Stimulated activated memory B cell treated with anti-CD40 and anti-IgM and Interleukin-4, amounts not matched to agents 10 μg/mL and 1 μg/mL and 100 μg/mL, for 72 hours (primary cell): ENCODE measurements at places on chromosomes 16 and 17.
A peak's percentile ranks its signal among the peaks of the same experiment; 100 is the strongest.

DNA sequence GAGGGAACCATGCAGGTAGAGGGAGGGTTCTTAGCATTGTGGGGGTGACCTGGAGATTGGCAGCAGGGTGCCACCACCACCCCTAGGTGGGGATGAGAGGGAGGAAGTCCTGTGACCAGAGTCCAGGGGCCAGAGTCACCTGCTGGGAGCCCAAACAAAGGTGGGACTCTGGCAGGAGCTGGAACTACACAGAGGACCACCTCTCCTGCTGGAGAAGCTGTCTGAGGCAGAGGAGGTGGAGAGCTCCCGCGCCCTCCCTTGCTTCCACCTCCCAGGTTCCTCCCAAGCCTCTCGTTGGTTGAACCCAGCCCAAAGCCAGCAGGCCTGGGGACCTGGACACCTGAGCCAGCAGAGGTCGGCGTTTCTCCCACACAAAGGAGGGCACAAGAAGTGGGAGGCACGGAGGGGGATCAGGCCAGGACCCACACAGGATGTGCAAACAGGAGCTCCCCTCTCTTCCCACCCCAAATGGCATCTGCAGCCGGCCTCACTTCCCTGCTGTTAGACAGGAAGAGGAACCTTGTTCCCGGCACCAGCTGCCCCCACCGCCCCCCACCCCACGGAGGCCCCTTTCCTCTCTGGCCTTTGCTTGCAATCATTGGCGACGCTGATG lies 154.6 kb downstream of the SEC14L1 start:
- ATAC-seq = no peak

GRCh38 chr17:81931557-81932332 lies 4.2 kb upstream of the MAFG start:
- ATAC-seq = no peak

- ATAC-seq = no peak
These were observed 166.0 kb upstream of the CDH13 start for GRCh38 chr16:82460766-82461165.

GRCh38 chr16:912684-913613 lies 57.8 kb downstream of the LMF1 start:
- ATAC-seq = no peak

DNA sequence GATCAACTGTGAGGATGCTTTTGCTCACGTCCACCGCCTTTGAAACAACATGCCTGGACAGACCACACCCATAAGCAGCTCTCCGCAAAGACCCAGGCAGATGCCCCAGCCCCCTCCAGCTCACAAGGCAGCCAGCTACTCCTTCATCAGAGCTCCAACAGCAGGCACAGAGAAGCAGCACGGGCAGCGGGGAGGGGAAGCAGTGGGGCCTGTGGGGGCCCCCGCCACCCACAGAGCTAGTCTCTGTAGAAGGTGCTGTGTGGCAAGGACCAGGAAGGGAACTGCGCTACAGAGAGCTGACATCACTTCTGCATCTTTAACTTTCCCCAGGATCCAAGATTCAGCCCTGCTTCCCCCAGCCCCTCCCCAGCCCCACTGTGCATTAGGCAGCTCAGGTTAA lies 10.0 kb upstream of the SCNN1G start:
- ATAC-seq = no peak

DNA sequence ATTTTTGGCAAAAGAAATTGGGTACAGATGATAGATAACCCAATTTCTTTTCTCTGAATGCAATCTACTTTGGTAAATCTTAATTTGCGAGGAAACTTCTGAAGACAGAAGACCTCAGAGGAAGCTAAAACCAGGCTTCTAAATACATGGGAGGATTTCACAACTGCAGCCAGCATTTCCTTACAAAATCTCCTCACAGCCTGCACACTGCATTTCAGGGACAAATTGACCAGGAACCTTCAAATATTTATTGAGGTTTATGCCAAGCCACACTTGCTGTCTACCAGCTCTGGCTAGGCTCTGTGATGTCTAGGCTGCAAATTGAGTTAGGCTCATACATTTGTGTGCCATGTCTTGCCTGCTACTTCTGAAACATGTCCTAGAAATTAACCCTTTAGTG lies 167.3 kb upstream of the CDH5 start:
- ATAC-seq = no peak

GRCh38 chr16:3485097-3485745 lies 10.1 kb downstream of the C16orf90 start:
- ATAC-seq = no peak

- ATAC-seq = no peak
These were observed 176.4 kb downstream of the SHISA9 start for GRCh38 chr16:13077816-13078215.

DNA sequence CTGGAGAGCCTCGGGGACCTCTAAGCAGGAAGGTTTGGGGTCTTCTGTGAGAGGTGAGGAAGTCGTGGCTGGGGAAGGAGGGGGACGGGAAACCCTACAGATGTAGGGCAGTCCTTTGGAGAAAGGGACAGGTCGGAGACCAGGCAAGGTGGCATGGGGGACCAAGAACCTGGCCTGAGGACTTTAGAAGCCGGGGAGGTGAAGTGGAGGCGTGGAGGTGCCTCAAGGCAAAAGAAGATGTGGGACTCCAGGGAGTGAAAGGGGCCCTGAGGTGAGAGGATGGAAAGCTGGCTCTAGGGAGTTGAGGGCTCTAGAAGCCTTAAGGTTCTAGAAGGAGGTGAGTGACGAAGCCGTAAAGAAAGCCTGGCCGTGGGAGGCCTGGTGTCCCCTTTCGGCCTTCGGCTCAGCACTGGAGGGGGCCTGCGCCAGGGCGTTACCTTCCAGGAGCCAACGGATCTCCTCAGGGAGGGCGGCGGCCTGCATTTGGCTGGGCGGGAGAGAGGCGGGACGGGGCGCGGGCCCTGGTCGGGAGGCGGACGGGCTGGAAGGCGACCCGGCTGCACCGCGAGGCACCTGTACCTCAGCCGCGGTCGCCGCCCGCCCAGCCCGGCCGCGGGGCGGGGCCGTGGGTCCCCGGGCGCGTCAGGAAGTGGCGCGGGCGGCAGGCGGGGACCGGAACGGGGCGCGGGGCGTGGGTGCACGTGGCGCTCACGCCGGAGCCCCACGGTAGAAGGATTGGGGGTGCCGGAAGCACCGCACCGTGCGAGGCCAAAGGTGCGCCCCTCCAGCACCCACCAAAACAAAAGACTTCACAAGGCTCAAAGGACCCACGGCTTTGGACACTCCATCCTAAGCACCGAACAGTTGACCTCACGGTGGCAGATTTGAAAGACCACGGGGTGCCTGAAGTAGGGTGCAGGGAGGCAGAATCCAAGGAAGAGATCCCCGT lies at the start of gene SKAP1:
SKAP1 (minus strand) TSS at position 577 of the 949 bp plus-strand sequence.
- ATAC-seq = peak; percentile 74

DNA sequence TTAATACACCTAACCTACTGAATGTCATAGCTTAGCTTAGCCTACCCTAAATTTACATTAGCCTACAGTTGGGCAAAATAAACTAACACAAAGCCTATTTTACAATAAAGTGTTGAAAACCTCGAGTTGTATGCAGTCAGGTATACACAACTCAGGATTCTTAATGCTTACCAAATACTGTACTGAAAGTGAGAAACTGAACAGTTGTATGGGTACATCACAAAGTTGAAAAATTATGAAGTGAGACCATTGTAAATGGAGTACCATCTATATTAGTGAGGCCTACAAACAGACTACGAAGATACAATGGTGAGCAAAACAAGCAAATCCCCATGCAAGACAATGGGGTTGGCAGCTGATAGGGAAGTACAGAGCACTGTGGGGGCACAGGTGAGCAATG lies 79.7 kb downstream of the VAT1L start:
- no peak for ATAC-seq

- ATAC-seq = no peak
These were observed 15.3 kb downstream of the ZC3H7A start for GRCh38 chr16:11781773-11782172.

DNA sequence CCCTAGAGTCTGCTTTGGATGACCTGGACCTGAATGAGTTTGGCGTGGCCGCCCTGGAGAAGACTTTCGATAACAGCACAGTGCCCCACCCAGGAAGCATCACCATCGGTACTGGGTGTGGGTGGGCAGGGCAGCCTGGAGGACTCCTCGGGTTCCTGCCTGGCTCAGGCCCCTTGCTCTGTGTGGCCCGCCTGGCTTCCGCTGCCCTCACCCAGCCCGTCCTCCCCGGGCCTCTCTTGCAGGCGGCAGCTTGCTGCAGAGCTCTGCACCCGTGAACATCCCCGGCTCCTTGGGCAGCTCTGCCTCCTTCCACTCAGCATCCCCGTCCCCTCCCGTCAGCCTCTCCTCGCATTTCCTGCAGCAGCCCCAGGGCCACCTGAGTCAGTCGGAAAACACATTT lies 24.5 kb downstream of the UNC13D start:
- no peak for ATAC-seq

- no peak for ATAC-seq
These were observed 14.9 kb downstream of the LIMD2 start for GRCh38 chr17:63685041-63685440.
